ENCODE measurements at places on chromosomes 5 and 9. TPM values are rescaled to one million over a fixed set of nuclear protein-coding genes. Genes with fewer than 3 reads are reported as not detected.

PCDHB10 gene
- total RNA-seq: not detected

GZMA gene
- 242 TPM for total RNA-seq

NOXA1 gene
- total RNA-seq: 2.8 TPM

ANGPTL2 gene
- not detected for total RNA-seq

TLR4 gene
- 1.4 TPM for total RNA-seq

LCN9 gene
- total RNA-seq: not detected

ZNF367 gene
- total RNA-seq: 26.0 TPM

NR5A1 gene
- total RNA-seq: not detected

EQTN gene
- not detected for total RNA-seq

EIF4E1B gene
- not detected for total RNA-seq

DNA sequence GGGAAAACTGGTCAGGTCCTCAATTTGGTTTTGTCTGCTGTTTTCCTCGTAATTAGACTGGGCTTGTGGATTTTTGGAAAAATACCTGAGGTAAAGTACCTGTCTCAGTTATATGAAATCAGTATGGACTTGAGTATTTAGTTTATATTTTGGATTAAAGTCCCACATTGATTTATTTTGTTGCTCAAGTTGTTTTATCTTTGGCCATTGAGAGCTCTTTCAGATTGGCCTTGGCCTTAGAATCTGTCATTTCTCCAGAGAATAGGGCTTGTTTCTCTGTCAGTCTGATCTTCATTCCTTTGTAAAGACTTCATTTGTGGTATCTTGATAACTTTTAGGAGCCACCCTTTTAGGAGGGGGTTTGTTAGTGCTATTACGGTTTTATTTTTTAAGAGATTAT is 21.2 kb downstream of the UBAP1 start:
- no peak for DNase-seq
- H3K36me3 ChIP-seq: peaks cover 20% of the 10 kb centered on the region
- H3K4me1 ChIP-seq: peaks cover 12% of the 10 kb centered on the region
- H3K27me3 ChIP-seq: no peaks in the 10 kb centered on the region

GRCh38 chr9:37787059-37787458 is 2.2 kb upstream of the EXOSC3 start:
- peak; percentile 41 for DNase-seq
- no peaks in the 10 kb centered on the region for H3K27me3 ChIP-seq
- H3K4me3 ChIP-seq: no peak overlapping the region
- peaks cover 21% of the 10 kb centered on the region for H3K36me3 ChIP-seq
- H3K27ac ChIP-seq: no peak overlapping the region
- peaks cover 22% of the 10 kb centered on the region for H3K4me1 ChIP-seq

GRCh38 chr5:57595523-57595991 is 112.9 kb upstream of the ACTBL2 start:
- no peak for DNase-seq
- no peaks in the 10 kb centered on the region for H3K36me3 ChIP-seq
- H3K4me1 ChIP-seq: no peaks in the 10 kb centered on the region
- H3K27me3 ChIP-seq: no peaks in the 10 kb centered on the region

DNA sequence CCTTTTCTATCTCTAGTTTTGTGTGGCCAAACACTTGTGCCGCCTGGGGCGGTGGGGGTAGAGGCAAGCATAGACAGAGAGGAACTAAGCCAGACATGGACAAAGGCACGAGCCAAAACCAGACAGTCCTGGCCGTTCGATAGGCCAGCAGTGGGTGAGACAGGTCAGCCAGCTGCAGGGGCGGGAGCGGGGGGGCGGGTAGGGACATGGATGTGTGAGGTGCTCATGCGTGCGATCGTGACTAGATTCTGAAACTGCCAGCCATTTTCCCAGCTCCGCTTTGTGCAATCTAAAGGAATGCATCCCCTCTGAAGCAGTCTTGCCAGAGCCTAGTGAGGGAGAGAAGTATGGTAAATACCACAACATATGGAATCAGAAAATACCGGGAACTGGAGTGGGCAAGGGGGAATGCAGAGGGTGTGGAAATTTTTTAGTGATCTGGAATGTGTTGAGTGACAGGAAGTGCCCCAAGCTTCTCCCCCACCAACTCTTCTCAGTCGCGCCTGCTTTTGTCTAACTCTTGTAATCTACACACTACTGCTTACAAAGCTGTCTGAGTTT is 111.9 kb downstream of the NR6A1 start:
- DNase-seq: peak; percentile 32
- peak overlapping the region; percentile 88 for H3K4me3 ChIP-seq
- H3K27me3 ChIP-seq: no peaks in the 10 kb centered on the region
- peaks cover 23% of the 10 kb centered on the region for H3K4me1 ChIP-seq

DNA sequence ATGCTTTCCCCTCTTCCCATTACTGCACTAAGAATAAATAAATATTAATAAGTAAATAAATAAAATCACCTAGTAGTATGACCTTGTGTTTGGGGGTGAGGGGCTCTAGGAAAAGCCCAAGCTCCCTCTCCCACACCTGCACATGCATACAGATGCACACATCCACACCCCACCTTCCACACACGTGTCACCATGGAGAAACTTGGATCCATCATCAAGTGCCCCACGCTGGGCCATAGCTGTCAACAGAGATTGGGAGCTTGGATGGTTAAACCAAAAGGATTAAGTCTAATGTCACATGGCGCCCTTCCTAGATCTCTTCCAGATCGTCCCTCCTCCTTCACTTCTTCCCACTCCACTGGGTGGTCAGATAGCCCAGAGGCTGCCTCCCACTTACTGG is 37.0 kb downstream of the TMEM215 start:
- H3K27me3 ChIP-seq: peaks cover 10% of the 10 kb centered on the region
- H3K4me1 ChIP-seq: no peaks in the 10 kb centered on the region
- H3K4me3 ChIP-seq: no peak overlapping the region

- peak overlapping the region; percentile 14 for H3K27ac ChIP-seq
- H3K27me3 ChIP-seq: peaks cover 11% of the 10 kb centered on the region
- no peak for DNase-seq
- peaks cover 18% of the 10 kb centered on the region for H3K4me1 ChIP-seq
- H3K36me3 ChIP-seq: no peaks in the 10 kb centered on the region
These were observed 73.4 kb downstream of the ANGPTL2 start for GRCh38 chr9:127049044-127049443.

- H3K27me3 ChIP-seq: no peaks in the 10 kb centered on the region
- H3K4me1 ChIP-seq: no peaks in the 10 kb centered on the region
- DNase-seq: no peak
- H3K36me3 ChIP-seq: no peaks in the 10 kb centered on the region
- no peak overlapping the region for H3K4me3 ChIP-seq
These were observed 542.1 kb downstream of the IRX1 start for GRCh38 chr5:4137781-4138180.

DNA sequence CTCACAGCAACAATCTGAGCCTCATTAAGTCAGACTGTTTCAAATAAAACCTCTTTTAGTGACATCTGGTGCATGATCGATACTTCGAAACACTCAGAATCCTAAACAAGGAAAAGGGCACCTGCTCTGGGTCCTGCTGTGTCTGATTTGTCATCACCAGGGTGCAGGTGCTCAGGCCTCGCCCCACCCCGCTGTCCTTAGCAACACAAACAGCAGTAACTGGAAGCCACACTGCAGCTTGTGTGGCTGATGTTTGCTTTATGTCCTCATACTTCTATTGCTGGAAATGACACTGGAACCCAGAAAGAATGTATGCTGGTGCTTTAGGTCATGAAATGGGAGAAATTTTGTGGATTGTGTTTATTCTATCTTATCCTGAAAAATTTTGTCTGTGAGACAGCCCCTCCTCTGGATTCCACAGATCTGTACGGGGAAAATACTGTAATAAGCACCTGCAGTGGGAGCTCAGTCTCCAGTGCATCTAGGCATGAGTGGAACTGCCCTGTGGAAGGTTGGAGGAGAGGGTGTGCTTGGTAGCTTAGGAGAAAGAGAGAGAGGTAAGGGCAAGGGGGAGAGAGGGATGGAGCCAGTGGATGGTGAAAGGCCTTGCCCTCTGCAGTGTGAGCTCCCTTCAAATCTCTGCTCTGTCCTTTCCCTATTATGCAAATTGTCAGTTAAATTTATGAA is 284.2 kb downstream of the SMARCA2 start:
- no peak for DNase-seq
- no peaks in the 10 kb centered on the region for H3K36me3 ChIP-seq
- H3K4me3 ChIP-seq: no peak overlapping the region
- H3K4me1 ChIP-seq: no peaks in the 10 kb centered on the region
- H3K27me3 ChIP-seq: no peaks in the 10 kb centered on the region

DNA sequence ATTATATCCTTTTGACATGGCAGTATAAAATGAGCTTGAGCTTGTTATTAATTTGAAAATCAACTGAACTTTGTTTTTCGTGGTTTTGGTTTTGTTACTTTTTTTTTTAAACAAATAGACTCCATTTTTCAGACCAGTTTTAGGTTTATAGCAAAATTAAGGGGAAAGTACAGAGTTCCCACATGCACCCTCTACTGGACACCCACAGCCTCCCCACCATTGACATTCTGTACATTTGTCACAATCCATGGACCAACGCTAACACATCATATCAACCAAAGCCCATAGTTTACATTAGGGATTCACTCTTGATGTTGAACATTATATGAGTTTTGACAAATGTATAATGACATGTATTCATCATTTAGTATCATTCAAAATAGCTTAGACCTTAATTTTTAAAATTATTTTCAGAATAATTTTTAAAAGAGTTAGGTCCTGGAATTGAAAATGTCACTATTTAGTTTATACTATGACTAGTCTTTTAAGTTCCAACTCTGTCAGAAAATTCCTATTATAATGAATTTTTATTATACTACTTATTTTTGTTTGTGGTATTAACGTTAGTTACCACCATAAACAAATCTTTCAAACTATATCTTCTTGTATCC is 35.3 kb upstream of the JMY start:
- no peak overlapping the region for H3K27ac ChIP-seq
- no peaks in the 10 kb centered on the region for H3K4me1 ChIP-seq
- peaks cover 4% of the 10 kb centered on the region for H3K27me3 ChIP-seq

GRCh38 chr5:149418910-149419531 is 39.9 kb upstream of the IL17B start:
- DNase-seq: no peak
- H3K4me3 ChIP-seq: no peak overlapping the region
- no peaks in the 10 kb centered on the region for H3K27me3 ChIP-seq
- peaks cover 6% of the 10 kb centered on the region for H3K4me1 ChIP-seq
- H3K27ac ChIP-seq: no peak overlapping the region
- H3K36me3 ChIP-seq: no peaks in the 10 kb centered on the region

- peaks cover 80% of the 10 kb centered on the region for H3K27me3 ChIP-seq
- H3K36me3 ChIP-seq: no peaks in the 10 kb centered on the region
- peak; percentile 32 for DNase-seq
These were observed 782 bp upstream of the CDC20B start for GRCh38 chr5:55173687-55174230.

- H3K4me1 ChIP-seq: no peaks in the 10 kb centered on the region
- H3K36me3 ChIP-seq: no peaks in the 10 kb centered on the region
- DNase-seq: no peak
- peaks cover 6% of the 10 kb centered on the region for H3K27me3 ChIP-seq
- no peak overlapping the region for H3K27ac ChIP-seq
These were observed 94.8 kb upstream of the SMARCA2 start for GRCh38 chr9:1920386-1920785.

DNA sequence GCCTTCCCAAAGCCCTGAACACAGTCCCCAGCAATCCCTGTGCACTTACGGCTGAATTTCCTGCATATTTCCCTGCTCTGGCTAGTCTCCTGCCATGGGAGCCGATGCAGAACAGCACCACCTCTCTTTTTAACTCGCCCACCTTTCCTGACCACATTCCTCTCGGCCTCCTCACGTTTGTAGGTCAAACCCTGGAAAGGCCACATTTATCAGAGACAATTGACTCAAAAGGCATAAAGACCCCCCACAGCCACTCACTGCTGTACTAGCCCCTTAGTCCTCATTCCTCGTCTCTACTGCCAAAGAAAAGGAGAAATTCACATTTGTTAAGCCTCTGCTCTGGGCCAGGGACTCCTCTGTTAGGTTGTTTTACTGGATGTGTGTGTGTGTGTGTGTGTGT is 43.6 kb downstream of the ENC1 start:
- no peaks in the 10 kb centered on the region for H3K4me1 ChIP-seq
- no peaks in the 10 kb centered on the region for H3K36me3 ChIP-seq
- H3K27me3 ChIP-seq: peaks cover 24% of the 10 kb centered on the region
- no peak overlapping the region for H3K4me3 ChIP-seq

- DNase-seq: no peak
- H3K36me3 ChIP-seq: no peaks in the 10 kb centered on the region
- peak overlapping the region; percentile 68 for H3K4me3 ChIP-seq
- no peak overlapping the region for H3K27ac ChIP-seq
- H3K4me1 ChIP-seq: peaks cover 8% of the 10 kb centered on the region
These were observed 1.9 kb downstream of the SLC2A8 start for GRCh38 chr9:127398715-127399400.

- H3K27ac ChIP-seq: no peak overlapping the region
- H3K4me3 ChIP-seq: no peak overlapping the region
- no peak for DNase-seq
- H3K27me3 ChIP-seq: no peaks in the 10 kb centered on the region
These were observed 61.3 kb upstream of the TYRP1 start for GRCh38 chr9:12631866-12632265.

GRCh38 chr9:972501-973294 is 3.8 kb upstream of the DMRT3 start:
- peak; percentile 41 for DNase-seq
- peaks cover 84% of the 10 kb centered on the region for H3K27me3 ChIP-seq
- H3K27ac ChIP-seq: no peak overlapping the region
- peaks cover 14% of the 10 kb centered on the region for H3K4me1 ChIP-seq
- H3K36me3 ChIP-seq: peaks cover 3% of the 10 kb centered on the region
- H3K4me3 ChIP-seq: peak overlapping the region; percentile 28

DNA sequence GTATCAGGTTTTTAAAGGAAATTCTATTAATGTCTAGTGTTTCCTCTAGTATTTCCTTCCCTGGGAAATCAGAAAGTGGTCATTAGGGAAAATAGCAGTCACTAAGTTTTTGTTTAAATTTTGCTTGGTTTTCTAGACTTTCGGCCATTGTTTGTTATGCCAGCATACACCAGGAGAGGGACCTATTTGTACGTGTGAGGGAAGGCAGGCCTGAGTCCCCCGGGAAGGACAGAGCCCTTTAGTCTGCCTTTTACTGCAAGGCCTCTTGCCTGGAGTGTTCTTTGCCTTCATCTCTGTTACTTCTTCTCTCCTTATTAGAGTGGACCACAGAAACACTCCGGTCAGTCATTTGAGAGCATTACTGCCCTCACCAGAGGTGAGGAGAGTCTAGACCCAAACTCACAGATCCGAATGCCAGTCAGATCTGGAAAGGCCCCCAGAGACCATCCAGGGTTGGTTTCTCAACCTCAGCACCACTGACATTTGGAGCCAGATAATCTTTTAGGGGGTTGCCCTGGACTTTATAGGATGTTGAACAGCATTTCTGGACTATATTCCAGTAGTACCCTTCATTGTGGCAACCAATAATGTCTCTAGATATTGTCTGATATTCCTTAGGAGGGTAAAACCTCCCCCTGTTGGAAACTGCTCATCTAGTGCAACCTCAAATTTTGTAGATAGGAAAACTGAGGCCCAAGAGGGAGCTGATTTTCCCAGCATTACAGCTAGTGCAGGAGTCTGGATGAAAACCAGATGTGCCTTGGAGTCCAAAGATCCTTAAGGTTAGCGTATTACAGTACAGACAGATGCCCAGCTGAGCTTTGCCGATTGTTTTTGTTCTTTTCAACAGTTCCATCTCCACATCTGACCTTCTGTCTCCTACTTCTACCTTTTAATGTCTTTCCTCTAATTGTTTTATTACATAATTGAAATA is 93.0 kb upstream of the NIPAL4 start:
- H3K27me3 ChIP-seq: no peaks in the 10 kb centered on the region
- H3K36me3 ChIP-seq: peaks cover 41% of the 10 kb centered on the region
